Effector CD8-positive, alpha-beta T cell (primary cell): ENCODE measurements at places on chromosomes 16 and 17.
A peak's percentile ranks its signal among the peaks of the same experiment; 100 is the strongest.

DNA sequence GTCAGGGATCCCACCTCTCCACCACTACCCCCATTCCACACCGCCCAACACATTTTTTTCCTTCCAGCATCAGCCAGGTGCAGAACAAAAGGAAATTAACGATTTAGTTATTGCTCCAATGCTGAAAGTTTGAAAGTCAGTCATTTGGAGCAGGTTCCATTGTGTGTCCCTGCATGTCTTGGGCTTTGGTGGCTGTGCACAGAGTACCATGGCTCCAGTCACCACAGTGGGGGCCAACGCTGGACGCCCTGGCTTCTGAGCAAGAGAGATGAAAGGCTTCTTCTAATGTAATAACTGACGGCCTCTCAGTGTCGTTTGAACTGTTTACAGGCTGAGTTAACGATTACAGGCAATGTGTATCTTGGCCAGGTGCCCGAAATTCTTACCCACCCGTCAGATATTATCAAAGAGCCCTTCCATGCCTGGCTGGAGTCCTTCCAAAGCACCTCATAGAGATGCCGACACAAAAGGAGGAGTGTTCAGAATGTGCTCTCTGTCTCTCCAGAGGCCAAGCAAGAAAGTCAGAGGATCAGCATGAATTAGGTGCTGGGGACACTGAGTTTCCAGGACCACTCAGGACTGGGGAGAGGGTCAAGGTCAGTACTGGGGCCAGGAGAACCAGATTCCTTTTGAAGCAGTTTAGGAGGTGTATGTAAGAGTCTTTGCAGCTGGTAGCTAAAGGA is 25.9 kb downstream of the RNF43 start:
- DNase-seq, result no peak

- no peak for DNase-seq
These were observed 1301.0 kb upstream of the CDH8 start for GRCh38 chr16:63337264-63337663.

DNA sequence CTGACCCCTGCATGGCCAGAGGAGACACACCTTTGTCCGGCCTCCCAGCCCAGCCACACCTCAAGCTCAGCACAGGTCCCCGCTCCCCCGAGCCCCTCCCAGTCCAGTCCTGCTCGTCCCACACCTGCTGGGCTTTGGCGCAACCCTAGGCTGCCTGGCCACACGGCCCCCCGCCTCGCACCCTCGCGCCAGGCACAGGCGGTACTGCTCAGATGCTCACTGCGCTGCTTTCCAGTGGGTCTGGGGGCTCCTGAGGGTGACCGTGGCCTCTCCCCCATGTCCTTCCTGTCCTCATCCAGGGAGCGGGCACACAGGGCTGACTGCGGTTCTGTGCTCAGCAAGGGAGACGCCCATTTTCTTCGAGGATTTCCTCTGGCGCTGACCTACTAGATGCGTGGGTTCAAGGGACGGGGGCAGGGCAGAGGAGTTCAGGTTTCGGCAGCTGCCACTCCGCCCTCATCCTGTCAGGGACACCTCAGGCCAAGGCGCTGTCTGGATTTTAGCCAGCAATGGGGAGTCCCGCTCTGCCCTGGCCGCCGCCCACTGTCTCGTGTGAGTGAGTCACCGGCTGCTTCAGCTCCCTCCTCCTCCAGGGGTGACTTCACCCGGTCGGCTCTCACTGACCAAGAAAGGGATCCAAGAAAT is 118.0 kb upstream of the ZNF469 start:
- DNase-seq, result no peak

- no peak for DNase-seq
These were observed 208.8 kb downstream of the CCDC182 start for GRCh38 chr17:57536289-57536688.

GRCh38 chr17:39591958-39592954 is 15.5 kb downstream of the NEUROD2 start:
- DNase-seq, result no peak

DNA sequence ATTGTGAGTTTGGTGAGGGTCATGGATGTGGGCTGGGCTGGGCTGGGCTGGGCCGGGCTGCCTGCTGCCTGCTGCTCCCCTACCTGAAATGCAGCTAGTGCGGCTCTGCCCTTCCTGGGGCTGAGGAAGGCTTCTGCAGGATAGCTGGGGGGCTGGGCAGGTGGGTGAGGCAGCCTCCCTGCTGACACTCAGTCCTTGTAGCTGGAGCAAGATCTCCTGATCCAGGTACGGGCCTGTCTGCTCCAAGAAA is 4.7 kb downstream of the RPL13 start:
- DNase-seq, result no peak

GRCh38 chr16:9798474-9798873 is 383.8 kb downstream of the GRIN2A start:
- DNase-seq, result no peak

GRCh38 chr17:72422204-72422504 is 301.3 kb downstream of the SOX9 start:
- no peak for DNase-seq

DNA sequence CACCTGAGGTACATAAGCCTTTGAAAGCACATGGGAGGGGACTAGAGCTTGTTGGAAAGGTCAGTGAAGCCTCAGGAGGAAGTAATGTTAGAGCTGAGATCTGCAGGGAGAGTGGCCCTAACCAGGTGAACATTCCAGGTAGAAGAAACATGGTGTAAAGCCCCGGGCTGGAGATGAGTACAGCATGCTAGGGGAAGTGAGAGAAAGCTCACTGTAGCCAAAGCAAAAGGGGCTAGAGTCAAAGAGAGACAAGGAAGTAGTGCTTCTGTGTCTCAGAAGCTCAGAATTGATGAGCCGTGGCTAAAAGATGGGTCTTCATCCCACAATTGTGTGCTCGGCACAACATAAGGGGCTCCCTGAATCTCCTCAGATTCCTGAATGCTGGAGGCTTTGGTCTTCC is 481.8 kb downstream of the XYLT1 start:
- DNase-seq, result no peak

DNA sequence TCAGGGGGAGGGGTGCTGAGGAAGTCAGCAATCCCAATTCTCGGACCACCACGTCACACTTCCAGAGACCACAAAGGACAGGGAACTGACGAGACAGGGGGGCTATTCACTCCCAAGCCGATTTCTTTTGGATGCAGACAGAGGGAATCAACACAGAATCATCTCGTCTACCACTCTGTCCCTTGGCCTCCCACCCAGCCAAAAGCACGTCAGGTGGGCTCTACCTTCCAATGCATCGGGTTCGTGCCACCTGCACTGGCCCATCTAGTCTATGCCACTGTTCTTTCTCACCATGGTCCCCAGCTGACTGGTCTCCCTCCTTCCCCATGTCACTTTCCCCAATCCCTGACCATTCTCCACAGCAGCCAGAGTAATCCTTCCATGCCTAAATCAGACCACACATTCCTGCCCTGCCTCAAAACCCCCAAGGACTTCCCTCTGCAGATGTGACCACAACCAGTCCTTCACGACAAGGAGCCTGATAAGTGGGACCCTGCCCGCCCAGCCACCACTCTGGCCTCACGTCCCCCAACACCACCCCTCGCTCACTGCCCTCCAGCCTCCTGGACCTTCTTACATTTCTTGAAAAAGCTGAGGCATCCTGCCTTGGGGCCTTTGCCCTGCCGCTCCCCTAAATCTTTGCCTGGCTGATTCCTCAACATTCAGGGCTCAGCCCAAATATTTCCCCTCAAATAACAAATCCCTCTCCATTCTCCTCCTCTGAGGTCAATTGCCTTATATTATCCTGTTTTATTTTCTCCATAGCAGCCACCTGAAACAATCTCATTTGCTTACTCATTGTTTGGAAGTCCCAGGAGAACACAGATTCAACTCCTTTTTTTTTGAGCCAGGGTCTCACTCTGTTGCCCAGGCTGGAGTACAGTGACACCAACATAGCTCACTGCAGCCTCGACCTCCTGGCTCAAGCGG is 70.4 kb downstream of the IL21R start:
- DNase-seq, result no peak

GRCh38 chr17:50844117-50844700 is 8.8 kb downstream of the WFIKKN2 start:
- DNase-seq, result no peak

DNA sequence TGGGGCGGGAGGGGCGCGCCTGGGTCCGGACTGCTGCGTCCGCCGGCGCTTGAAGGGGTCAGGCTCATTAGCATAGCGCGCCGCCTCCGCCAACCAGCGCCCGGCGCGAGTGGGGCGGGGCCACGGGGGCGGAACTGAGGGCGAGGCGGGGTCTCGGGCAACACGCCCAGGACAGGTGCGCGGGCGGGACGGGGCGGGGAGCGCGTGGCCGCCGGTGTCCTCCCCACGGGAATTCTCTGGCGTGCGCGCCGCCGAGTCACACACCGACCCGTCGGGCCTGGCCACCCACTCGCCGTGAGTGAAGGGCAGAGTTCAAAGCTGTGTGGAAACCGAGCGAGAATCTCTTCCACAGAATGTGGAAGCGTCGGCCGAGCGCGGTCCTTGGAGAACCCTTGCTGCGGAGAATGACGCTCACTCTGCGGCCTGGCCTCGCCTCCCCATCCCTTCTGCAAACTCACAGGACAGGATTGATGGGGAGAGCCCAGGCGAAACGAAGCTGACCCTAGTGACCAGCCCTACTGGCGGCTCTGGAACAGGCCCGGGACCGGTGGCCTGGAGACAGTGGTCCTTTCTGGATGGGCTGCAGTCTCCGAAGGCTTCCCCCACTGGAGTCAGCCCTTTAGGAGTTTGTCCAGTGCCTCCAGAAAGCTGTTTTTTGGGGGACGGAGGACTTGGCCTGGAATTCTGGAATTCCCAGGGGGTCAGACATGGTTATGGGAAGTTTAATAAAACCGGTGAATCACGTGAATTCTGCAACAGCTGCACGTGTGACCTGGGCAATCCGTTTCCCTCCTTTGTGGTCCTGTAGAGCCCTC is at the start of gene SNAI3:
Gene SNAI3, minus strand, starts transcription at position 69 of the 815 bp plus-strand sequence. CDS start 101 bp downstream, outside the sequence.
- peak; percentile 79 for DNase-seq

GRCh38 chr16:24540602-24541210 is 1.3 kb downstream of the RBBP6 start:
- DNase-seq, result no peak

DNA sequence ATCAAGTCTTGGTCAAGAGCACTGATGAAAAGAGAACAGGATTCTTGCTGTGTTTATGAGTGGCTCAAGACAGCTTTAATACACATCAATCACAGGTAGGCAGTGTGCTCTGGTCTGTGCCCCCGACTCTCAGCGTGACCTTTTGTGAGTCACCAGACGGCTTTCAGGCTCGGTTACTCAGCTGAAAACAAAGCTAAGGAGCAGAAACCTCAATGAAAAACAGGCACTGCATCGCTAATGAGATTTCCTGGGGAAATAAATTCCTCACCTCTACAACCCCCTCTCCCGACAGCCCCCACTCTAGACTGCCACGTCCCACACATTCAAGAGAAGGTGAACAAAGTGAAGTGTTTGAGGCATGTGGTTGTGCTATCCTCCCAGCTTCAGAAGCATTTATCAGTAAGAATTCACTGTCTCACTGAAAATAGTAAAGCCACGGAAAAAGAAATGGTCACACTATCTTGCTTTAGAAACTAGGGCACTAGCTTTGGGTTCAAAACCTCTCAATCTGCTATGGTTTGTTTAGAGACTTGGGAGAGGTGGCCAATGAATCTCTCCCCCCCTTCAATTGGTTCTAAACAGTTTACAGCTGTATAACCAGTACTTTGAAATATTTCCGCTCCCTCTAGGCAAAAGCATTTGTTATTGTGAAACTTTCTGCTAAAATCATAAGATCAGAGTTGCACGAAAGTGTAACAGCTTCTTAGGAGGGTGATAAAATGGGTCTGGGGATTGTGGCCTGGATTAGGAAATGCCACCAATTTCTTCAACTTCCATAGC is 199.5 kb upstream of the PMFBP1 start:
- DNase-seq, result no peak

DNA sequence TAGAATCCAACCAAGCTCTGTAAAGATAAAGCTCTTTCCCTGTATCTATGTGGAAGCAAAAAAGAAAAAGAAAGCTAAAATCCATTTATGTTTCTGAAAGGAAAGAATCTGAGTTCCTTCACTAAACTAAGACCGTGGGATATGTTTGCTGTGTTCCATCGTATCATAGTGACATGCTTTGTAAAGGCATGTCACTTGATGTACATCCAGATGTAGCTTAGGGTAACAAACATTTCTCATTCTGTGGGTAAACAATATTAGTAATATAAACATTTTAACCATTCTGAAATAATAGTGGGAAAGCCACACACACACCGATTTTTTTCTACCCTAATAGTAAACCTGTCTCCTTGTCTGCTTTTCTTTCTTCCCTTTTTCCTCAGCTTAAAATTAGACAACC is 78.1 kb downstream of the TUBD1 start:
- DNase-seq, result no peak

DNA sequence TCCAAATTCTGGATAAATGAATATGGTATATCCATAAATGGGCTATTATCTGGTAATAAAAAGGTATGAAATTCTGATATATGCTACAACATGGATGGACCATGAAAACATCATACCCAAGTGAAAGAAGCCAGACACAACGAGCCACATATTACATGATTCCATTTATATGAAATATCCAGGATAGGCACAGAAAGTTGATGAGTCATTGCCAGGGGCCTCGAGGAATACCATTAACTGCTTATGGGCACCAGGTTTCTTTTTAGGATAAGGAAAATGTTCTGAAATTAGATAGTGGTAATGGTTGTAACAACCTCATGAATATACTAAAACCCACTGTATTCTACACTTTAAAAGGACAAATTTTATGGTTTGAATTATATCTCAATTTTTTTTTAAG is 123.2 kb downstream of the PITPNC1 start:
- no peak for DNase-seq

DNA sequence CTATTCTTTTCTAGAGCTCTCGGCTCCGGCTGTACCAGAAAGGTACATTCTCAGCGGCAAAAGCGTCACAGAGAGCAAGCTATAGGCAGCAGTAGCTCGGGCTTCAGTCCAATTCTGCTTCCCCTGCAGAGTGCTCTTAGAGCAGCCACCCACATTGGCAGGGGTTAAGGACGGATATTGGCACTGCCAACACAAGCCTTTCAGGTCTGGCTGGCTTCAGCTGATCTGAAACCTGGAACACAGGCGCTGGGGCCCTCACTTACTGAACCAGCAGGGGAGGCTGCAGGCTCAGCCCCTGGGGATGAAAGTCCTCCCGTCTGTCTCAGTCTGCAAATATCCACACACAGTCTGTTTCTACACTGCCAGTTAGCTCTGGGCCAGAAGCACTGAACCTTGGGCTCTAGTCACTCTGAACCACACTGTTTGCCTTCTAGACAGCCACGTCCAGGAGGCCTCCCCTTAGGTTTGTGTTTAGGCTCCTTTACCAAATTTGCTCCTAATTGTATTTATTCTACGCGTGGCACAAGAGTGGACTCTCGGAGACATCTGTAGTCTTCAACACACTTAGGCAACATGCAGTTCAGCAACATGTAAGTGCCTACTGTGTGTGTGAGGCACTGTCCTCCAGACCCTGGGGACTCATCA is 40.1 kb downstream of the HIC1 start:
- no peak for DNase-seq

GRCh38 chr16:48350736-48351135 is 34.5 kb downstream of the SIAH1 start:
- DNase-seq, result no peak

- no peak for DNase-seq
These were observed 1.2 kb downstream of the CBX4 start for GRCh38 chr17:79837888-79838521.

DNA sequence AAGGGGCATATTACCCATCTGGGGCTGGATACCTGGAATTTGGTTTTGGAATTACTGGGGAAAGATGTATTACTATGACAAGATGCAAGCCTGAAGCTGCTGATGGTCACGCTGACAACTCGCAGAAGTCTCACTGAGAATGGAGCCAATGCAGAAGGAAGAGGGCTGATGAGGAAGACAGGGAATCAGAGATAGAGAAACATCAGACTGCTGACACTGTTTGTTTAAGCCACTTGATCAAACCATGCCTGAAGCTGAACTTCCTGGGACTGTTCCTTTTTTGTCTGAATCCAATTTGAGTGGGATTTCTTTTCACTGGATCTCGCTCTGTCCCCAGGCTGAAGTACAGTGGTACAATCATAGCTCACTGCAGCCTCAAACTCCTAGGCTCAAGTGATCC is 133.9 kb downstream of the GAS7 start:
- DNase-seq, result no peak
